Stimulated activated CD8-positive, alpha-beta memory T cell treated with anti-CD3 and anti-CD28 coated beads, Interleukin-12 subunit alpha, Interleukin-12 subunit beta, amount 100 ng/mL, for 1 hour (primary cell): ENCODE measurements at places on chromosomes 5 and 9.
A peak's percentile ranks its signal among the peaks of the same experiment; 100 is the strongest.

GRCh38 chr9:95494022-95494415 lies 22.8 kb downstream of the PTCH1 start:
- no peak for DNase-seq

DNA sequence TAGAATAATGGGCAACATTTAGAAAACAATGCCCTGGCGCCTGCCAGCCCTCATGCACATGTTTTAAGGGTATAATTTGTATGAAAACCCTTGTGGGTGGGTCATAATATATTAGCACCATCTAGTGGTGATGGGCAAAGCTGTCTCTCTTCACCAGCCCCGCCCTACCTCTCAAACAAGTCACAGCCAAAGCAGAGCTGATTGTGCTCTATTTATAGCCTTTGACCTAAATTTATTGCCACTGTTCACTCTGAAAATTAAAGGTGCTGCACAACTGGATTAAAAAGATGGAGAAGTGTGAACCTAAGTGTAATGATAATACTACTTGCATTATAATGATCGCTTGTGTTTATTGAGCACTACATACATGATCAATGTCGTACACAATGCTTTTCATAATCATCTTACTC lies 131.9 kb upstream of the ANKH start:
- DNase-seq, result peak; percentile 33

DNA sequence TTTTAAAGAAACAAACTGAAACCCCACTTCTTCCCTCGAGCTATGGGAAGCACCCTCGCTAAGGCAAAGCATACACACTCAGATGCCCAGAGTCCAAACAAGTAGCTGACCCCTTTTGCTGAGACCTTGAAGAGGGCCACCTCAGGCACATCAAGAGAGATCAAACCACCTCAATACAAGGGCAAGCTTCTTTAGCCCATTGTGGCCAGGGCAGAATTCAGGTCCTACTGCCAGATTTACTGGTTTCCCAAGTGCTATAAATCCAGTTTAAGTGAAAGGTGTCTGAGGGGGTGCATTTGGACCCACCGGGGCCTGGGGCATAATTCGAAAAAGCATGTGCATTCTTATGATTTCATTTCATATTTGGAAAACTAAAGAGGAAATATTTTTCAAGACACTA lies 40.4 kb downstream of the NEURL1B start:
- no peak for DNase-seq

GRCh38 chr5:64827703-64828102 lies 59.0 kb downstream of the CWC27 start:
- DNase-seq, result no peak

- no peak for DNase-seq
These were observed 209.3 kb downstream of the C9orf50 start for GRCh38 chr9:129411501-129412175.

- DNase-seq, result no peak
These were observed 714 bp upstream of the IER5L start for GRCh38 chr9:129178568-129179382.

DNA sequence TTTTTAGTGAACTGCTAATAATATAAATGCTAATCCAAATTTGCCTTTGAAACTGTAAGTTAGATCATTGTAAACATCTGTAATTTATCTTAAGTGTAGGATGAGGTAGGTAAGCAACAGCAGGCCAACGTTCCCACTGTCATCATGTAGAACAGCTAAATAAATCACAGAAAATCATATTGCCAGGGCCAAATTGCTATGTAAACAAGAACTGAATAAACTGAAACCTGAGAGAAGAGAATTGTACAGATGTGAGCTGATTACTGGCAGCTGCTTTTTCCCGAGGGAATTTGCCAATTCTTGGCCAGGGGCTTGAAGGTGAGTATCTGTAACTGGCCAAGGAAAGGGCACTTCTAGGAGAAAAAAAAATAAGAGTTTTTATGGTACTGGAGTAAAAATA lies 97.6 kb downstream of the CDH10 start:
- no peak for DNase-seq

GRCh38 chr9:2837915-2838314 lies 6.0 kb downstream of the PUM3 start:
- DNase-seq, result no peak

DNA sequence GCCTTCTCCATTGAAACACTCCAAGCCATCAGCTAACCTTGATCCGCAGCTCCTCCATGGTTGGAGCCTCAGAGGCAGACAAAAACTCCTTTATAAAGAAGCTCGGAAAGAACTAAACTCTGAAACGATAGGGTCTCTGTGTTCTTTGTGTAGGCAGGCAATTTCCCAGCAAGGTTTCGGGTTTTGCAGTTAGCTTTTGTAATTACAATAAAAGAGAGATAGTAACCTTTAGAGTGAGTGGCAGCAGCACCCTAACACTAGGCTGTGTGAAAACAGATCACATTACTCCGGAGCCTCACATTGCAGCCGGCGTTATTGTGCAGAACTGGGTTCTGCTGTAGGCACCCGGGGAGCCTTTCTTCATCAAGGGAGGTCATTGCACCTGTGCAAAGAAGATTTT lies 115.8 kb upstream of the MAP3K1 start:
- no peak for DNase-seq

GRCh38 chr5:145598983-145599382 lies 236.2 kb downstream of the PRELID2 start:
- no peak for DNase-seq

GRCh38 chr5:179118756-179119414 lies 58.7 kb downstream of the ZNF354C start:
- DNase-seq, result no peak

GRCh38 chr5:143094087-143094521 lies 309.4 kb downstream of the NR3C1 start:
- DNase-seq, result no peak

- DNase-seq, result no peak
These were observed 5.4 kb downstream of the ACTL7B start for GRCh38 chr9:108850293-108850897.

GRCh38 chr5:111675201-111675934 lies 81.6 kb downstream of the NREP start:
- DNase-seq, result no peak

DNA sequence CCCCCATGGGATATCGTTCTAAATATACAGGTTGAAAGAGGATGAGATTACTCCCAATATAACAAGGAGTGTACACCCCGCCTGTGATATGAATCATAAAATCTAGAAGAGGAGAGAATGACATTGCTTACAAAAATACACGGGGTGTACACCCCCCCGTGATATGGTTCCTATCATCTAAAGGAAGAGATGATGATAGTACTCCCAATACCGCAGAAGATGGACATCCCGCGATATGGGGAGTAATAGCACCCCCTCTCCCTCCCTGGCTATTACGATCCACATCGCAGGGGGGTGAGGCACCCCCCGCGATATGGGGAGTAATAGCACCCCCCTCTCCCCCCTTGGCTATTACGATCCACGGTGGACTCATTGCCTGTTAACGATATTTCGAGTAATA lies 124.6 kb downstream of the TMEM38B start:
- no peak for DNase-seq

DNA sequence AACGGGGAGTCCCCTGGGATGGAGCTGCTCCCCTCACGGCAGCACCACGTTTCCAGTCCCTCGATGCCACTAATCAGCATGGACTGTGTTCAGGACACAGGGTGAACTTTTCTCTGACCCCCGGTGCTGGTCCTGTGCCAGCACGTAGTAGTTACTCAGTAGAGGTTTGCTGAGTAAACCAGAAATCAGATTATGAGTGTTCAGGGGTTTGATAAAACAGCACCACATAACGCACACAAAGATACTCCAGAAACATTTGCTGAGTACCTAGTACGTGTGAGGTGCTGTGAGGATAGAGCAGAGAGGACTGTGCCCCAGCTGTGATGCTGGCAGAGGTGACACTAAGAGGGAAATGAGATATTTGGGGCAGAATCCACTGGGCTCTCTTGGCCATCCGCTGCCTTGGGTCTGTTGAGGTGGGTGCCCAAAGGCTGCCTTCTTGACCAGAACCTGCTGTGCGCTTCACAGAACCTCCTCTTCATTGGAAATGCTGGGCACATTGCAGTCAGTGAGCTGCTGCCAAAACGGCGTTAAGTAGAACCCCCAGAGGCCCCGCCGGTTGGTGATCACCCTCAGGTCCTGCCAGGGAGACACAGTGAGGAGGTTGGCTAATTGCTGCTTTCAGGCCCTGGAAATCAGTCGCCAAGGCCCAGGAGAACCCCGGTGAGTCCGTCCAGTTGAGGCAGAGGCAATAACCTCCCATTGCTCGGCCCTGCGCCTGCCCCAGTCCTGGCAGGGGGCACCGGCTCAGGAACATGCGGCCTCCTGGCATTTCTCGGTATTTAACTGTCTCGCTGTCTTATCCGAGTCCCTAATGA lies 49.4 kb downstream of the NEURL1B start:
- no peak for DNase-seq

DNA sequence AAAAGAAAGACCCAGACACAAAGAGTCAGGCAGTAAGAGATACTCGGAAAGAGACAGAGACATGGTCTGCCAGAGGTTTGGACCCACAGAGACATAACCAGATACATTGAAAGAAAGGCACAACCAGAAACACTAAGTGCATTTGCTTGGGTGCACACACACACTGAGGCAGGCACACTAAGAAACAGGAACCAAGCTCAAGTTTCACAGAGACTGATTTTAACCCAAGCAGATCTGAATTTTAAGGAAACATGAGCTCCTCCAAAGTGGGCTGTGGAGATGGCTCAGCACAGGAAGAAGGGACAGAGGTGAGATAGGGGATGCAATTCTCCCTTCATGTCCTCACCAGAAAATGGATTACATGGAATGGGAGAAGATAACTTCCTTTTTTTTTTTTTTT lies 9.5 kb downstream of the AQP3 start:
- DNase-seq, result no peak

DNA sequence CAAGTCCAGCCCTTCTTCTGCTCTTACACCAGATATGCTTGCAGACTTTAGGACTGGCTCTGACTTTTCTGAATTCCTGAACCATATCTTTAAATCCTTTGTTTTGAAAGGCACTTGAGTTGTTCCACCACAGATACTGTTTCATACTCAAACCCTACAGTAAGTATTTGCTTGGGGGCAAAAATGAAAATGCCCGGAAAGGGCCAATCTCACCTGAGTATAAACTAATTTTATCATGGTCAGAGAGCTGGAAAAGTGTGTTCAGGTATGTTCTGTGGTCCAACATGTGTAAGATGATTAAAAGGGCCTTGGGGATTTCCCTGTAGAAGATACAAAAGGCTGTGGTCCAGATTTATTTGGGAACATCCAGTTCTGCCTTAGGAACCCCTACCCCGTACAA lies 225.2 kb downstream of the MAN2A1 start:
- no peak for DNase-seq

DNA sequence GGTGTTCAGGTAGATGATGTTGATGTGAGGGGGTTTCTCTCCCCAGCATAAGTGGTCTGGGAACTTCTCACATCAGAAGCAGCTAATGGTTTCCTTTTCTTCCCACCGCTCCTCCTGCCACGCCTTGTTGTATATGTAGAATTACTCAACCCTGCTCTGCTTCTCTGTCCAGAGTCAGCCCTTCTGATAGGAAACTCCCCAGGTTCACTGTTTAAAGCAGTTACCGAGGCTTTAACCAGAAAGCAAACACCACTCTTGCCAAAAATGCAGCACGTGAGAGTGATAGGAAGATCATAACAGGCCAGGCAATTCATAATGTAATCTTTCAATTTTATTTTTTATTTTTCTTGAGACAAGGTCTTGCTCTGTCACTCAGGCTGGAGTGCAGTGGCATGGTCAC lies 10.5 kb upstream of the TMEM252 start:
- no peak for DNase-seq

DNA sequence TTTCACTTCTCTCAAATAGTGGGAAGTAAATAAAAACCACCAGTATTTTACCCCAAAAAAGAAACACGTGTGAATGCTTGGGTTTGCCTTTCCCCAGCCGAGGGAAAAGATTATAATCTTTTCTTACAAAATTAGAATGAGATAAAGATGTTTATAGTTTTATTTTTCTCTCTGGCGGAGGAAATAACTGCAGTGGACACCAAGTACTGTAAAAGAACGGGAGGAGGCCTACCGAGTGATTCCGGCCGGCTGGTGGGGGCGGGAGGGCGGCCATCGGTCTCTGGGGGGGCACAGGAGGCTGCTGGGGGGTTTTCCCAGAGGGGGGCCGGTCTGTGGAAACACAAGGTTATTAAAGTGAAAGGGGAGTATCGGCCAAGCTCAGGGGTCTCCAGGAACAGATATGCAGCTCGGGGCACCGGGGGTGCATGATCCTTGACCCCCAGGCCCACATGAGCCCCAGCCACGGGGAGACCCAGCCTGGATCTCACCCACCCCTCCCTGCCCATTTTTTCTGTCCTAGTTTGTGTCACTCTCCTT lies 29.4 kb downstream of the LCP2 start:
- DNase-seq, result no peak

- DNase-seq, result no peak
These were observed 8.5 kb downstream of the GRHPR start for GRCh38 chr9:37430841-37431597.

DNA sequence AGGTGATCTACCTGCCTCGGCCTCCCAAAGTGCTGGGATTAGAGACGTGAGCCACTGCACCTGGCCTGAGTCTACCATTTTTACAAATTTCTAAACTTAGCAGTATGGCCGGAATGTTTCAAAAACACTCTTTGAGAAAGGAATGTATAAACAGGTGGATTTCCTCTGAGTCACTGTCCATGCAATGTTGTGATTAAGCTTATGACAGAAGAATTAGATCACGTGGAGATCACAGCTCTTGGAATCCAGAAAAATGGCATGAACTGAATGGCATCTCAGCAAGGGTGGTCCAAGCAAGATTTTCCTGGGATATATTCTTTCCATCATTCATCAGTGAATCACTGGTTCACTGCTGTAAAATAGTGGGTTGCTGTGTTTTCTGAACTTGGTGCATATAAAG lies 865.0 kb downstream of the PTPRD start:
- no peak for DNase-seq

GRCh38 chr5:113606298-113607134 lies 93.0 kb downstream of the YTHDC2 start:
- no peak for DNase-seq

DNA sequence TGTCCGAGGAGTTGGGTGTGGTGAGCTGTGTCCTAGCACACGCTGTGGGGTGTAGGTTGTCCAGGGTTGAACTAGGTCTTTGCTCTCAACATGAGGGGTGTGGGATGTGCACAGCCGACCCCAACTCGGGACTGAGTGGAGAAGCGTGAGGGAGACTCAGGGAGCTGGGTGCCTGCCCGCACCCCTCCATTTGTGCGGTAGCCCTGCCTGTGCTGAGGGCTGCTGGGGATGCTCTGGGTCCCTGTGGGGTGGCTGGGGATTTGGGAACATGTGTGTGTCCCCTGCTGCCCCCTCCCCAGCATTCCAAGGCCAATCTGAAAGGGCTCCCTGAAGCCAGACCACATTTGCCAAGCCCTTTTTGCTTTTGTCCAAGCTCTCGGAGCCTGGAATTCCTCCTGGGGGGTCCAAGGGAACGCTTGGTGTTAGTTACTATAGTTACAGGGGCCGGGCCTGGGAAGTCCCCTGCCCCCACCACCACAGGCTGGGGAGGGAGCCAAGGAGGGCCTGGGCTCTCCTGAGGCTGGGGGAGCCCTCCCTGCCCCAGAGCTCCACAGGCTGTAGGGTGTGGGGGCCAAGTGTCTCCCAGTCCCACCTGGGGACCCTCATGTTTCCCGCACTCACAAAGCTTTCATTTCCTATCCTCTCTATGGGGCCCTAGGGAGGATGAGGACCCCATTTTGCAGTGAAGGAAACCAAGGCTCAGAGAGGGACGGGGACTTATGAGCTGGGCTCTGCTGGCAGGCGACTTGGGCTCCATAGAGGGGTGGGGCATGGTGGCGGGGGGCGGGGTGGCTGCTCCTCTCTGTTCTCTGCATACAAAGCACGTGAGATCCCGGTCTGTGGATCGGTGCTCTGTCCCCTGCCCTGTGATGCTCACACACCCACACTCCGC lies 1.1 kb downstream of the CRB2 start:
- no peak for DNase-seq
